Stimulated activated CD8-positive, alpha-beta memory T cell treated with anti-CD3 and anti-CD28 coated beads, Interleukin-2, amount 100 ng/mL, for 1 hour (primary cell): ENCODE measurements at places on chromosomes 13 and 19.

DNA sequence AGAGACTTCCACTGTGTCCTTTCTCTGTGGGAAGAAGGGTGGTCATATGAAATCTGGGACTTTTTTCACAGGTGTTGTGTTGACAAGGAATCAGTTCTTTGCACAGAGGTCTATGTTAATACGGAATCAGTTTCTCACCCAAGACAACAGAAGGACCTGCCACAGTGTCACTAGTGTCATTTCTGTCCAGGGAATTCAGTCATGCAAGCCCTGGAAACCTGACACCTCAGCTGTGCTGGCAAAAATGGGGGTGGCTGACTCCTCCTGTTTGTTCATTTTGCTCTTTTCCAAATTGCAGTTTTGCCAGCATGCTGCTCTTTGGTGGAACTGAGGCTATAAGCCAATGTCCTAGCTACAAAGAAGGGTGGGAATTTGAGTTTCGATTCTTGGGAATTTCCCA, 49.8 kb upstream of the ESD start:
- DNase-seq = no peak

DNA sequence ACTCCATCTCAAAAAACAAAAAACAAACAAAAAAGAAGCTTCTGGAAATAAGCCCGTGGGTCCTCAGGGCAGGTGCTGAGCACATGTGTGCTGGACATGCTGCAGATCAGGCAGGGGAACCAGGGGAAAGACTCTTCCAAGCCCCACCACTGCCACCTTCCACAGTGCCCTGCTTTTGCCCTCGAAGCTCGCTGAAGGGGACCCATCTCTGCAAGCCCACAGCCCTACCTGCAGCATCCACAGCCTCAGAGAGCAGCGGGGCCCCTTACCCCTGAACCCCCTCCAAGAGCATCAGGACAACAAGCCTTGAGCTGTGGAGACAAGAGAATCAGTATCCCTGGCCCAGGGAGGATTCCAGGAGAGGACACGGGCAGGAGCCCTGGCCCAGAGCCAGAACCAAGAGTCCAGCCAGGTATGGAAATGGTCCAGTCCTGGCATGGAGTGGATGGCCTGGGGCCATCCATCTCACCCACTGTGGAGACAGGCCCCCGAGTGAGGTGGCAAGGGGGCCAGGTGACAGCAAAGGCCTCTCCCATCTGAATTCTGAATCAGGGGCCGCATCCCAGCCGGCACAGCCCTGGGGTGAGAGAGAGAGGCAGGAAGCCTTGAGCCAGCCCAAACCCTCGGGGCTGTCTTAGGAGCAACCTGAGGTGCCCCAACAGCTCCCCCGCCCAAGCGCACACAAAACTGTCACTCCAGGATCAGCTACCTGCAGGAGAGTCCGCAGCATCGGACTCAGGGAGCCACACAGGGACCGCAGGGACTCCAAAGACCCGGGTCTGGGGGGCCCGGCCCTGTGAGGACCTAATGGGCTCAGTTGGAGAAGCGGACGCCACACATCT, 51.8 kb upstream of the TPM4 start:
- DNase-seq = no peak

DNA sequence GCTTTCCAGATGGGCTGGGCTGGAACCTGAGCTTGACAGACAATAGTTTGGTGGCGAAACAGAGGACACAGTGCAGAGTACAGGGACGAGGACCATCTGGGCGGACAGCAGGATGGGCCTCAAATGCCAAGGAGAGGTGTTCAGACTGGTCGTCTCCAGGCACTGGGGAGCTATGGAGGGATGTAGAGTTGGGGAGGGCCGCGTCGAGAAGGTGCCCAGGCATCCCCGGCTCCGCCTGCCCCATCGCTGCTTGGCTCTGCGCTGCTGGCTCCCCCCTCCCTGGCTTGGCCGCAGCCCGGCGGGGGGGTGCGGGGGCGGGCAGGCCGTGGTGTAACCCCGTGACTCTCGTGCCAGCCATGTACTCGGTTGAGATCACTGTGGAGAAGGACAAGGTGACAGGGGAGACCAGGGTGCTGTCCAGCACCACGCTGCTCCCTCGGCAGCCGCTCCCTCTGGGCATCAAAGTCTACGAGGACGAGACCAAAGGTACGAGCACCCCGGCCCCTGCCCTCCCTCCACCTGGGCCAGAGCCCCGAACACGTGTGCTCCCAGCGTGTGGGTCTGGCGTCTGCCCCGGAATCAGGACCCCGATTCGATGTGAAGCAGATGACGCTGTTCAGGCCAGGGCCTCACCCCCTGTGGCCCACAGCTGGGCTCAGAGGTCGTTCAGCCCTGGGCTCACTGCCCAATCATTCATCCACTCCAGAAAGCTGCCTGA, 10.8 kb upstream of the MISP start:
- no peak for DNase-seq

GRCh38 chr13:24215126-24215525, 54.6 kb downstream of the SPATA13 start:
- no peak for DNase-seq

DNA sequence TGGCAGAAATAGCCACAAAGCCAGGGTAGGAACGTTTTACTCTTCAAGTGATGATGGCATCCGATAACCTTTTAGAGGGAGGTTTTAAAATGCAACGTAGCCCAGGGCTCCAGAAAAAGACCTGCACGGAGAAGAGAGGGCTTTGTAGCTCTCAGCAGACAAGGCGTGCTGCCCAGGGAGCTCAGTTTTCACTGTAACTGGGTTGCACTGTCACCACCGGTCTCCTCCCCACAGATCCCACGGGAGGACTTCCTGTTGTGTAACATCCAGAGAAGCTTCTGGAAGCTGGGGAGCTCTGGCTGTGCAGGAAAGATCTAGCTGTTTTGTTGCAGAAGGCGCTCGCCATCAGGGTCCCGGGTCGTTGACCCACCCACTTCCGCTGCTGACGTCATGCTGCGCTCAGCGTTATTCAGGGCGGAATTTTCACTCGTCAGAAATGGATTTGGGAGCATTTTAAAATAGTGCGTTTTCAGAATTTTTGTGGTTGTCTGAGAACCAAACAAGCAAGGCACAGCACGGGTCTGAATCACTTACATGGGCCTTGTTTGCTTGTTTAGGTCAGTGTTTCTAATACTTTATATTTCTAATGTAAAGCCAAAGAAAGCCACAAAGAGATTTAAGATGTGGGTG, 50.8 kb downstream of the ATP11A start:
- no peak for DNase-seq

DNA sequence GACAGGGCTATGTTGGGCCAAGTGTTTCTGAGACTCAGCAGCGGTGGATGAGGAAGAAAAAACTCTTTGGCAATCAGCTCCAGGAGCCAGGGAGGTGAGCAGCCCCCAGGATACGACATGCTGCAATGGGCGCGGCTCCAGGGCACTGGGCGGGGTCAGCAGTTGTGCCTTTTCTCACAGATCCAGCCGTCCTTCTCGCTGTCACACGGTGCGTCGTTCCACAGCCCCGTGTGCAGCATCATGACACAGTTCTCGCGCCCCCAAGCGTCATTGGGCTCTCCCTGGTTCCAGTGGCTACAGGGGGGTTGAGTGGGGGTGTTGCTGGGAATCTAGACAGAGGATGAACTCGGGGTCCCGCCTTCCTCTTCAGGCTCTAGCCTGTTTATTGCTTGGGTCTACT, 2.7 kb downstream of the CLEC4G start:
- no peak for DNase-seq

GRCh38 chr19:35318679-35319448, 10.1 kb upstream of the CD22 start:
- no peak for DNase-seq

DNA sequence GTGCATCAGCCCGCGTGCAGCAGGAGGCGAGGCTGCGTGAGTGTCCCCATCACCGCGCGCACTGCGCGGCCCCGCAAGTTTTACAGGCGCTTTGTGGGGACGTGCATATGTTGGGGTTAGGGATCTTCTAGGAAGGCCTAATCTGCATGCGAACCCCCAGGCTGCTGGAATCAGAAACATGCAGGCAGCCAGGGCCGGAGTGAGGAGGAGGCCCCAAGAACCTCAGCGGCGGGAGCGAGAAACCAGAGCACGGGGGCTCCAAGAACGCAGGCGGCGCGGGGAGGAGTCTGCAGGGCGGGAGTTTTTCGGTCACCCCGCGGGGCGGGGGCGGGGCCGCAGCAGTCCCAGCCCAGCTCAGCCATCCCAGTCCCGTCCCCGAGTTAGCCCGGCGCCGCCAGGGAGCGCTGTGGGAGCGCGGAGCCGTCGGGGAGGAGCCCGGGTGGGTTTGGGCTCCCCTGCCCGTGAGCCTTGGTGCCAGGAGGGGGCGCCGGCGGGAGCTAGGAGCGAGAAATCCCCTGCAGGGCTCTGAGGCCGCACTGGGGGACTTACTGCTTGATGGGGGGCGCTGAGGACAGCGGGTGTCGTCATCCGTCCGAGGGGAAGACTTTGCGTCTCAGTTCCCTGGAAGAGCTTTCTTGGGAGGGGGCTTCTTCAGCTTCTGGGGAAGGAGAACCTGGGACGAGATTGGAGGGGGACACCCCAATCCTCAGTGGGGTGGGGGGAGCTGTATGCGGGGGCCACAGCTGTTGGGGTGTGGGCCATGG, 933 bp upstream of the NRTN start:
- peak; percentile 76 for DNase-seq

GRCh38 chr13:22332416-22332815, 661.5 kb downstream of the FGF9 start:
- DNase-seq = no peak

- no peak for DNase-seq
Observed at GRCh38 chr13:39952249-39953233, 297.1 kb downstream of the COG6 start.

GRCh38 chr13:83048419-83048818, 833.9 kb downstream of the SLITRK1 start:
- no peak for DNase-seq
